ENCODE measurements at places on chromosomes 4 and X.

DNA sequence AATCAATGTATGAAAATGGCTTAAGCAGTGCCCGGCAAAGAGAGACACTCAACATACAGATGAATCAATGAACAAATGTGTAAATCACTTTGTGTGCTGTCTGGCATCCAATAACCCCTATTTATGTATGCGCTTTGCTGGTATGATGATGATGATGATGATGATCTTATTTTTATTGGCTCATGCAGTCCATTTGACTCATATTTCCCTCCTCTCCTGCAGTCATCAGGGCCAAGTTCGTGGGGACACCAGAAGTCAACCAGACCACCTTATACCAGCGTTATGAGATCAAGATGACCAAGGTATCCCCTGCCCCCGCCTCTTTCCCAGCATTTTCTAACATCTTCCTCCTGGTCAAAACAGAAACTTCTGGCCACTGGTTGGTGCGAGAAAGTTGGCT lies 2.5 kb downstream of the TIMP1 start:
- DNase-seq: no peak

DNA sequence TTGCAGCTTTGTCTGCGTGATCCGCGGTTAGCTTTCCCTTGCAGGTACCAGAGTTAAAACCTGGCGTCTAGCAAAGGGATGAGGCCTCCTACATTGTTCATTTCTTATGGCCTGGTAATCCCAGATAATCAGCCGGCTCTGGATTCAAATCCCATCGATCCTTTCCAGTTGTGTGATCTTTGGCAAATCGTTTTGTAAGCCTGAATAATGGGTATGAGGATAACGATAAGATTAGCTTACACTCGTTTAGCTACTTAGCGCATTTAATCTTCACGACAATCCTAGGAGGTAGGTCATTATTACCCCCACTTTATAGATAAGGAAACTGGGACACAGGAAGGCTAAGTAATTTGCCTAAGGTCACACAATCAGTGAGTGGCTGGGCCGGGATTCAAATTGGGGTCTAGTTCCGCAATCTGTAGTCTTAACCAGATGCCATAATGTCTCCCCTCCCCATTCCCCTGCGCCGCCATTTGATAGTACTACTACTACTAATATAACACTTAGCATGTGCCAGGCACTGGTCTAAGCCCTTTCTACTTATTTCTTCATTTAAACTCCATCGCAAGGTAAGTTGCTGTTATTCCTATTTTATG lies 1.7 kb upstream of the UBA1 start:
- no peak for DNase-seq

DNA sequence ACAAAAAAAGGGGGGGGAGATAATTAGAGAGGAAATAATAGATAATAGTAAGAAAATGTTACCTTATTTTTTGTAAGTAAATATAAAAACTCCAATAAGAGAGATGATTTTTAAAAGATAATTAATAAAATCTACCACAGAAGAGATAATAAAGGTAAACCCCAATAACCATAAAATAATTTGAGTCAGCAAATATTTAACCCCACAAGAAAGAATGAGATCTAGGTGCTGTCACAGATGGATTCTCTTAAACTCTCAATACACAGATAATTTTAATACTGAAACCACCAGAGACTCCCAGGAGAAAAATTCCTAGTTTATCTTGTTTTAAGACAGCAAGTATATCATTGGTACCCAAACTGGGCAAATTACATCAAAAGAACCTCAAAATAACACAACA lies 341.4 kb downstream of the ANK2 start:
- no peak for DNase-seq

DNA sequence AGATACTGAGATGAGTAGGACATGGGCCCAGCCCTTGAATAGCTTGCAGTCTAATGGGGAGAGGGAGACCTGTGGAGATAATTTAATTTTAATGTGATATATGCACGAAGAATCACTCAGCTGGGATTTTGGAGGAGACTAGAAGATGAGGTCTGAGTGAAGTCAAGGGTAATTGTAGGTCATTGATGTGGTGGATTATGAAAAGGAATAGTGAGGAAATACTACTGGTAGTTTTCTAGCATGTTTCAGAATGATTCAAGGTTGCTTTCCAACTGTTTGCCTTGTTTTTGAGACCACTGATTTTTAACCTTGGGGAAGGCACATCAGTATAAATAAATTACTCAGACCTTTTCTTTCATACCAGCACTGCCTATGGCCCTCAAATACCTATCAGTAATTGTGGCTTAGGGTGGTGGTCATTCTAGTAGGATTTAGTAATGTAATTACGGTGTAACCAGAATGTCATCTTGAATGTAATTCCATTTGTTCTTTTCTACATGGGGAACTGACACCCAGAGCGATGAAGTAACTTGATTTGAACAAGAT lies 25.6 kb downstream of the PTTG2 start:
- DNase-seq: no peak

DNA sequence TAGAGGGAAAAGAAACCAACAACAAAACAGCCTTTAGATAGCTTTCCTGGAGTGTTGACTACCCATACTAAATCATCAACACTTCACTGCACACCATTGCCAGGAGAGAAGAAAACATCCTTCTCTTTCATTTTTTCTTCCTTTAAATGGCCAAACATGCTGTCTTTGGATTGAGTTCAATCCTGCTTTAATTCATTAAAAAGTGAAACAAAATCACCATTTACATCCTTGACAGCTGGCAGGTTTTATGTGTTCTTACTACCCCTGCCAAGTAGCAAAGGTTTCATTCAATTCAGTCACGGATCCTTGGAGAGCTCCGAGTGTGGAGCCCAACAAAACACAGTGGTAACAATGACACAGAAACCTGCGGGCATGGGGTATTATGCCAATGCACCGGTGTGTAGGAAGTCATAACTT lies 568.3 kb downstream of the ANKRD50 start:
- no peak for DNase-seq

- DNase-seq: no peak
Measured at GRCh38 chr4:154562697-154563254, at the start of gene FGB. FGB (plus strand) TSS chr4:154563011; CDS start chr4:154563019, 8 bp downstream.

GRCh38 chr4:65624651-65625050 lies 45.6 kb downstream of the EPHA5 start:
- no peak for DNase-seq

- no peak for DNase-seq
Measured at GRCh38 chr4:60657807-60658206, 542.3 kb upstream of the ADGRL3 start.

DNA sequence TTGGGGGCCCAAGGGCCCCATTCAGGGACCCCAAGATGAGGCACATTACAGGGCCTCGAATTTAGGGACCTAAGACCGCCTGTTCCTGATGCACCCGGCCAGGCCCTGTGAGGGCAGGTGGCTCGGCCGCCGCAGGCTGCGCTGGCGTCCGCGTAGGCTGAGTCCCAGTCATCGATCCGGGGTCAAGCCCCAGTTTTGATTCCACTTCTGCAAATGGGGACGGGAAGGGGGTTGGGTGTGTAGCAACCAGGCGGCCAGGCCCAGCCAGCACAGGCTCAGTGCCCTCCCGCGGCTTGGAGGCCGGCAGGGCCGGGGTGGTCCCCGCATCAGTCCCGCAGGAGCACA lies 327 bp downstream of the PNPLA4 start:
- no peak for DNase-seq

DNA sequence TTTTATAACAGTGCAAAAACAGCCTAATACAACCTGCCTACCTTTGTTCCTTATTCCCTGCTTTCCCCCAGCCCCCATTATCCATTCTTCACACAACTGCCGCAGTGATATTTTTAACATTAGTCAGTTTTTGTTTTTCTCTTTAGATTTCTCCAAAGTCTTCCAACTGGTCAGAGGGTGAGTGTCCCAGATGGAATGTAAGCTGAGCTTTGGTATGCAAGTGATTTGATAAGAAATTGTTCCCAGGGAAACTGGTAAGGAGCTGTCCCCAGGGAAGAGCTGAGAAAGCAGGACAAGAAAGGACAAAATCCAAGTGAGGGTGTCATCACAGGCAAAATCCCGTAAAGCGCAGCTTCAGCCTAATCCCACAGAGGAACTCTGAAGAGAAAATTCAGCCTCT lies 475.5 kb upstream of the ADGRL3 start:
- no peak for DNase-seq

DNA sequence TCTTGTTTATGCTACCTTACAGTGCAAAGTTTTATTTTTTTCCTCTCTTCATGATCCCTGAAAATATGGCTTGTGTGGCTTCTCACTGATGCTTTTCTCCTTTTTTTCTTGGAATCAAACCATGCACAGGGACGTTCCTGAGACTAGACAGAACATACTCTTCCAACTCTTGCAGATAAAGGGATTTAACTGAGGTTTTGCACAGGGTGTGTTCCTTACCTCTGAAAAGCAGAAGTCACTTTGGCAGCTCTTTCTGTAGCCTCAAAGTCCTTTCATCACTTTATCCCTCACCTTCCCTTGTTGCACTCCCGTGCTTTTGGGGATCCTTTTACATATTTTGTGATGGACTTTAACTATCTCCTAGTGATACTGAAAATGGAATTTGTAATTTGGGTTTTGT lies 300.1 kb downstream of the SPRY1 start:
- no peak for DNase-seq

DNA sequence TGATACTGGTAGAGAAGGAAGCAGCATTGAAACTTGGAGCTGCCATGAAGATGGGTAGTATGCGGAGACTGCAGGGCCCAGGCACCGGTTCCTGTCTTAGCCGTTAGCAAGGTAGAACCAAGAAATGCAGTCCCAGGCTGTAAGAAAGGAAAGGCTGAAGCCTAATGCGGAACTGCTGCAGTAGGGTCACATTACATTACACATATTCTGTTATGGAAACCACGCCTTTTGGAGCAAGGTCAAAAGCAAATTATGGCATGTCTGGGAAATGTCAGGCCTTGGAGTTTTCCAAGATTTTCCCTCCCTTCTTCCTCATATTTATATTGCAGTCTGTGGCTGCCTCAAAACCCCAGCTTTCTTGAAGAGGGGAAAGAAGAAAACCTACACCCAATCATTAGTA lies 204.8 kb upstream of the RASGEF1B start:
- DNase-seq: no peak

DNA sequence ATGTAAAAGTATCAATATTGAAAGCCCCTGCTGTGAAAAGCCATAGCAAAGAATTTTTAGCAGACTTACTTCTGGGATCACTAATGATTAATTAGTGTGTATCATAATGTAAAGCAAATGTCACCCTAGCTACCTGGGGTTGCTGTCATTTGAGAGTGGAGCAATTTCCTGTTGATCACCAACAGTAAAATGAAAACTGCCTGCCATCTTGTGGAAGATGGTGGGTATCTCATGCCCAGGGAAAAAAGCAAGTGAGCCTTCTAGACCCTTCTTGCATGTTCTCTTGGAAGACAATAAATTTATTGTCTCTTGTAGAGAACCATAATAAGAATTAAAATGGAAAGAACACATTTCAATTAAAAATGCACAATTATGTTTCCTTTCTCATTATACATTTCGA lies 360.2 kb downstream of the ZIC3 start:
- DNase-seq: no peak

GRCh38 chr4:159283696-159284095 lies 180.8 kb downstream of the RAPGEF2 start:
- DNase-seq: no peak

- no peak for DNase-seq
Measured at GRCh38 chrX:1542994-1543725, 6.2 kb upstream of the P2RY8 start.

DNA sequence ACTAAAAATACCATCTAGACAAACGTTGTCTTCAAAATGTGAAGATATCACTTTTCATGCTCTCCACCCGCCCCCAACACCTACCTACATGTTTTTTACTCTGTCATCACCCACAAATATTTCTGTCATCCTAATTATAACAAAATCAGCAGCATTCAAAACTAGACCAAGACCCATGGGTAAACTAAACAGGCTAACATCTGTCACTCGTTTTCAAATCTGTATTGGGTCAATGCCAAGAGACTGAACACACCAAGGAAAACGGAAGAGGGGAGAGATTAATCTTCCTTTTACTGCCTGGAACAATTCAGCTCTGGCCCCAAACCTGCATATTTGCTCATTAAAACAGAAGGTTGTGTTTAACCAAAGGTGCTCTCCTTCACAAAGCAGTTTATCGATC lies 17.5 kb downstream of the FAM184B start:
- no peak for DNase-seq

- DNase-seq: no peak
Measured at GRCh38 chr4:186726426-186727168, 2.9 kb upstream of the FAT1 start.

DNA sequence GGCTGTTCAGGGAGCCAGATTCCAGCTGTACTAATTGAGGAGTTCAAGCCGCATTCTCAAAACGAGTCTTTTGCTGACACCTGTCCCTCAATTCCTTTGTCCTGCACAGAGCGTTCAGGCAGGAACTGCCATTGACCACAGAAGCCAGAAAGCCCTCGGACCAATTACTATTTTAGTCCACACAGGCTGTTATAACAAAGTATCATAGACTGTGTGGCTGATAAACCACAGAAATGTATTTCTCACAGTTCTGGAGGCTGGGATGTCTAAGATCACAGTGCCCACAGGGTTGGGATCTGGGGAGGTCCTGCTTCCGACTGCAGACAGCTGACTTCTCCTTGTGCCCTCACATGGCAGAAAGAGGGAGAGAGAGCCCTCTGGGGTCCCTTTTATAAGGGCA lies 119.8 kb upstream of the ATP6AP2 start:
- DNase-seq: no peak

- DNase-seq: no peak
Measured at GRCh38 chrX:103073467-103073866, 9.5 kb upstream of the BEX1 start.

DNA sequence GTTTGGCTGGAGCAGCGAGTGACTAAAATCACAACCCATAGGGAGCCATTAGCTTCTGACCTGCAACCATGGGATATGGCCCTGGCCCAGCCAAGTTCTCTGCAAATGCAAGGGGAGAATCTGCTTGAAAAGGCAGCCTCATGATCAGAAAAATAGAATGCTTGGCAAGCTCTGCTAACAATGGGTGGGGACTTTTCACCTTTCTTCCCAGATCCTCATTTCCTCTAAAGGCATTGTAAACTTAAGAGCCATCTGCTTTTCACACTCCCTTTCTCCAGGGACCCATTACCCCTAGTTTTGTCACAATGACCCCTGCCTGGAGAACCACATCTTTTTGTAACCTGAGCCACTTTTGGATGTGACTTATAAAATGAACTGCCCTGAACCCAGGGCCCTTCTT lies 104.3 kb downstream of the PARM1 start:
- no peak for DNase-seq

DNA sequence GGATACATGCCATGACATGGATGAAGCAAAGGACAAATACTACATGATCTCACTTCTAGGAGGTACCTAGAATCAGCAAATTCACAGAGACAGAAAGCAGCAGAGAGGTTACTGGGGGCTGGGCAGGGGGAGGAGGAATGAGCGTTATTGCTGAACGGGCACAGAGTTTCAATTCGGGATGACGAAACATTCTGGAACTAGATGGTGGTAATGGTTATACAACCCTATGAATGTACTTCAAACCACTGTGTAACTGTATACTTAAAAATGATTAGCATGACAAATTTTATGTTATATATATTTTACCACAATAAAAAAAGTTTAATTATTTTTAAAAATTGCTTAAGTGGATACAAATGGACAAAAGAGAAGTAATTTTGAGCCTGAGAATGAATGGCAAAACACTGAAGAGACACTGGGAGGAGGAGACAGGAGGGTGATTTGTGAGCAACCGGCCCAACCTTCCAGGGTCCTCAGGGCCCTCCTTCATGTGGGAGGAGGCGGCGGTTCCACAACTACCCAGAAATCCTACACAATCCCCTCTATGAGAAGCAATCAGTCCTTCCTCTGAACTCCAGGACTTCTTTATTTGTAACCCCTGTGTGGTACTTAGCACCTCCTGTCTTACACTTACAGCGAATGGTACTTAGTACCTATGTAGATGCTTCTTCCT lies 14.1 kb downstream of the ACSL1 start:
- no peak for DNase-seq
